CD14-positive monocyte (primary cell): ENCODE measurements at places on chromosomes 4 and X.

DNA sequence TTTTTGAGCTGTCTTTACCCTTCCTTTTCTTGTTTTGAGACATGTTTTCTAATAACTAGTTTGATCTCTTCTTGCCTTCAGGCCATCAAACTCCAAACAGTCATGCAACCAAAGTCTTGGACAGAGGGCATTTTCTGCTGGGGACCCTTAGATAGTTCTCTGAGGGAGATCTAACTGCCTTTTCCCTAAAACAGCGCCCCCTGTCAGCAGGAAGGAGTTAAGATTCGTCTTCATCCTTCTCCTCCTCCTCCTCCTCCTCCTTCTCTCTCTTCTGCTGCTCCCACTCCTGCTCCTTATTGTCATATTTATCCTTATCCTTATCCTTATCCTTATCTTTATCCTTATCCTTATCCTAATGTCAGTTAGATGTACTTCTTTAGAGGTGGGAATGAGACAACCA is 417.2 kb downstream of the TRAM1L1 start:
- no peaks in the 10 kb centered on the region for H3K36me3 ChIP-seq
- no peak for DNase-seq
- no peaks in the 10 kb centered on the region for H3K4me1 ChIP-seq
- H3K27ac ChIP-seq, result no peak overlapping the region

- no peak overlapping the region for H3K4me3 ChIP-seq
- H3K27ac ChIP-seq, result no peak overlapping the region
- H3K27me3 ChIP-seq, result no peaks in the 10 kb centered on the region
Measured at GRCh38 chr4:143642611-143643010, 57.9 kb downstream of the FREM3 start.

DNA sequence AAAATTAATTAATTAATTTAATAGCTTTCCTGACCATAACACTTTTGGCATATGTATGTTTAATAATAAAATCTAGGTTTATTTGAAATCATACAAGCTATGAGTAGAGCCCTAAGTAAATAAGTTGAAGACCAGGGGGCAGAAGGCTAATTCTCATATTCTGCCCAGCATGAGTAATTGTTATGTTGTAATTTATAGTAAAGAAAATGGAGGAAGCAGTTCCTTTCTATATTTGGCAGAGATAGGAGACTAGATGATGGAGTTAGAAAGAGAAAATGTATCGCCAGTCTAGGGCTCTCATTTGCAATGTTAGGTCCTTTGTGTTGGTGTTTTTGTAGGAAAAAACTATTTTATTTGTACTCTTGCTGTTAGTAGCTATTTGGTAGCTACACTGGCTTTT is 89.1 kb downstream of the FNIP2 start:
- H3K27ac ChIP-seq, result no peak overlapping the region
- H3K36me3 ChIP-seq, result peaks cover 68% of the 10 kb centered on the region
- no peak for DNase-seq
- H3K4me3 ChIP-seq, result no peak overlapping the region

DNA sequence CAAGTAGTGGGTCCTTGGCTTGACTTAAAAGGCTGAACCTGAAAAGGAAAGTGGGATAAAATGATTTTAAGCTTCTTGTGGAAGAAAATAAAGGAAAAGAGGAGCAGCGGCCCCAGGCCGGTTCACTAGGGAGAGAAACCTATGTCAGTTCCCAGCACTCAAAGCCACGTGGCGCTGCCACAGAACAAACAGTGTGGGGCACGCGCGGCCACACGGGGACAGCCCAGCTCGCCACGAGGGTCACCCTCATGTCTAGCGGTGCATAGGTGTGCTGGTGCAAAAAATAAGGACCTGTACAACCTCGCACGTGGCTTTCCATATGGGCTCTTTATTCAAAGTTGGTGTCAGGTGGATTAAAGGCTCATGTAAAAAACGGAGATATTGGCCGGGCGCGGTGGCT is 17.1 kb downstream of the MSANTD1 start:
- no peak overlapping the region for H3K27ac ChIP-seq
- no peak overlapping the region for H3K4me3 ChIP-seq
- no peak for DNase-seq
- no peaks in the 10 kb centered on the region for H3K4me1 ChIP-seq
- H3K36me3 ChIP-seq, result no peaks in the 10 kb centered on the region
- H3K27me3 ChIP-seq, result no peaks in the 10 kb centered on the region

GRCh38 chr4:100189820-100190642 is at the start of gene DDIT4L:
Gene DDIT4L (minus strand): TSS chr4:100190468. CDS start chr4:100189983, 485 bp downstream.
- DNase-seq, result no peak
- H3K4me3 ChIP-seq, result peak within 1 kb of the TSS; percentile 72
- no peak within 1 kb of the TSS for H3K27ac ChIP-seq
- H3K36me3 ChIP-seq, result no peaks in the 10 kb centered on the region
- H3K4me1 ChIP-seq, result peaks cover 4% of the 10 kb centered on the region

DNA sequence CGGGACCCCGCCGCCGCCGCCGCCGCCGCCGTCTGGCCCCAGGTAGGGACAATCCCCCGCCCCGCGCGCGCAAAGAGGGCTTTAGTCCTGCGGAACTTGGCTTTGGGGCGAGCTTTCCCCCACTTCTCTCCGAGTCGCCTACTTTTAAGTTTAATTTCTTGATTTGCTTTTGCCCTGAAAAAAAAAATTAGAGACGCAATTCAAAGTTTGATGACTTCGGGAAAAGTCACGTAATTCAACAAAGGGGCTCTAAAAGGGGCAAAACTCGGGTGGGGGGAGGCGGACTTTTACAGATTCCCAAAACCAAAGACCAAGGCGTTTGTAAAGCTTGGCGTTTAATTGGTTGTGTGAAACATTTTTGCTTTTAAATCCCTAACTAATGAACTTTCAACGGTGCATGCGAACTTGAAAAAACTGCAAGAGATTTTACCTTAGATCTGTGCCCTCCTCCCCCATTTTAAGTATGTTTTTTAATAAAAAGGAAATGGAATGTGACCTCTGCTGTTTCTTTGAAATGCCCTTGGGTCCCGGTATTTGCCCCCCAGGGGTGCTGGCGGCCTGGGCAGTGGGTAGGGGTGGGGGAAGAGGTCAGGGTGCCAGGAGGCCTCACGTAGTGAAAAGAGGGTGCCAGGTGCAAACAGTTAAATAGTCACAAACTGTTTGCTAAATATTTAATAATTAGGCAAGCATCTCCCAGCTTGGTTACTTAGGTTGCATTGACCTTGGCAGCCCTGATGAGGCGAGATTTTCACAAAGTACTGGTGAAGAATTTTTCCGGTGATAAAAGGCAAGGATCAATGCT is 209.7 kb downstream of the NWD2 start:
- H3K4me1 ChIP-seq, result peaks cover 16% of the 10 kb centered on the region
- H3K27ac ChIP-seq, result no peak overlapping the region
- no peaks in the 10 kb centered on the region for H3K36me3 ChIP-seq
- DNase-seq, result no peak

DNA sequence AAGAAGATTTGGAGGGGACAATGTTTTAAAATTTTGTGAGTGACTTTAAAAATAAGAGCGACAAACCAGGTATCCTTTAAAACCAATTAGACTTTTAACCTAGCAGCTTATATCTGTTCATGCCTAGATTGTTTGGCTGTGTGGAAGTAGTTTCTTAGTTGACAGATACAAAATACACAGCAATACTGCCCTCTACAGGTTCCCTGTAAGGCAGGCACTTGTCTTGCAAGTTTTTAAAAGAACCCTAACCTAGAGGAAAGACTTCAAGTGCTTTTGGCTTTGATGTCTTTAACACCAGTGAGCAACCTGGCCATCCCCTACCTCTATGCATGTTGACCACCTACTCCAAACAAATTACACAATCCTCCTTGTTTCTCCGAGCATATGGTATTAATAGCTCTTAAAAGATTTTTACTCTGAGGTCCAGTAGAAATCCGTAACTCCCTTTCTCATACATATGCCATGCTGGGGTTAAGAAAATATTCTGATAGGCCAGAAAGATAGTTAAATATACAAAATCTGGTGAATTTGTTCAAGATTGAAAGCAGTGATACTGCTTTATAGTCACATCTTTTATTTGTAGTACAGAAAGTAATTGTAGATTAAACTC is 273.0 kb downstream of the ARHGAP24 start:
- H3K36me3 ChIP-seq, result peaks cover 10% of the 10 kb centered on the region
- peaks cover 20% of the 10 kb centered on the region for H3K4me1 ChIP-seq
- peak; percentile 60 for DNase-seq
- no peak overlapping the region for H3K27ac ChIP-seq
- H3K27me3 ChIP-seq, result no peaks in the 10 kb centered on the region

- no peaks in the 10 kb centered on the region for H3K4me1 ChIP-seq
- peaks cover 63% of the 10 kb centered on the region for H3K36me3 ChIP-seq
- no peak for DNase-seq
- H3K4me3 ChIP-seq, result no peak overlapping the region
- no peak overlapping the region for H3K27ac ChIP-seq
Measured at GRCh38 chrX:48558271-48558670, 16.0 kb upstream of the RBM3 start.

DNA sequence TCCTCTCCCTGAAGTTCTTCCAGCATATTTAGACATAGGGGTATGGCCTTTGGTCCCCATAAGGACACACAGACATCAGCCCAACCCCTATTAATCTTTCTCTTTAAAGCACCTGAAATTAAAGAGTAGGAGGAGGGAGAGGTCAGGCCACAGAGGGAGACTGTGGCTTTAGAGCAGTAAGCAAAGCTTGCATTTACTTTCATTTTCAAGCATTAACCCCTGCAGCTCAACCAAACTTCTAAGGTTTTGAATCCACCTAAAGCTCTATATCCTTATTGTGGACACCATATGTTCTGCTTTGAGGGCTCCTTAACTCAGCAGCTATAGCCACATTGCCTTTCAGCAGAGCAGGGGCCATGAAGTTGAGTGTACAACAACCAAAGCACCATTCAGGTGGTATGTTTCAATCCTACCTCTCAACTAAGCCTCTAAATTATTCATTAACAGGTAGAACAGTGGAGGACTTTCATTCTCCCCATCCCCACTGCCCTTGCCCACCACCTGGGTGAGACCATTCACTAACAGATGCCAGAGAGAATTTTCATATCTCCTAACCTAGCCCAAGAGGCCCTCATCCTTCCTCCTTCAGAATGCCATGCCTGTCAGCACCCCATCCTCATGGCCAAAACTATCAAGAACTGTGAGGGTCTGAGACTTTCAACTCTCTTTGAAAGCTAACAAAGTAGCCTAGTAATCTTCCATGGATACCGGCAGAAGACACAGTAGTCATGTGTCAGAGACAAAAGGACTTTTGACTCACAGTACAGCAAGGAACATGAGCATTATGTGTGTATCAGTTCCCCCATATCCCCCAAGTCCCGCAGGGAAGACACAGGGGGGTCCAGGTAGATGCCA is 20.8 kb downstream of the LIN54 start:
- peak overlapping the region; percentile 25 for H3K4me3 ChIP-seq
- no peaks in the 10 kb centered on the region for H3K36me3 ChIP-seq
- no peaks in the 10 kb centered on the region for H3K27me3 ChIP-seq

DNA sequence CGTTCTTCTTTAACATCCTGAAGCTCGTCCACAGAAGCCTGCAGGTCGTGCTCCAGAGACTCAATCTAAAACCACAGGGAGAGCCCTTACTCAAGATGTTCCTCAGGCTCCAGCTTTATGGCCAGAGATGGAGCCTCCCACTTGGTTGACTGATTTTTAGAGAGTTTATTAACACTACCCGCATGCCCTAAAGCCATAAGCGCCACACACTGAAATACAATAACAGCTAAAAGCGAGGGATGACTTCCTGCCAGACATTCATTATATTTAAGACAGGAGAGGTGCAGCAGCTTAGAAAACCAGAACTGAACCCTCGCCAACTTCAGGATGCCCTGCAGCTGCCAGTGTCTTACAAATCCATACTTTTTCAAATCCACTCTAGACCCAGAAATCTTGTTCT is 42.0 kb downstream of the SOD3 start:
- H3K27ac ChIP-seq, result no peak overlapping the region
- no peak for DNase-seq
- H3K36me3 ChIP-seq, result peaks cover 80% of the 10 kb centered on the region
- H3K4me1 ChIP-seq, result no peaks in the 10 kb centered on the region
- H3K27me3 ChIP-seq, result no peaks in the 10 kb centered on the region
- H3K4me3 ChIP-seq, result no peak overlapping the region

- H3K27me3 ChIP-seq, result no peaks in the 10 kb centered on the region
- H3K4me1 ChIP-seq, result peaks cover 32% of the 10 kb centered on the region
- DNase-seq, result peak; percentile 67
- peak overlapping the region; percentile 60 for H3K4me3 ChIP-seq
- peak overlapping the region; percentile 78 for H3K27ac ChIP-seq
- no peaks in the 10 kb centered on the region for H3K36me3 ChIP-seq
Measured at GRCh38 chrX:129961180-129962083, 21.0 kb upstream of the BCORL1 start.

DNA sequence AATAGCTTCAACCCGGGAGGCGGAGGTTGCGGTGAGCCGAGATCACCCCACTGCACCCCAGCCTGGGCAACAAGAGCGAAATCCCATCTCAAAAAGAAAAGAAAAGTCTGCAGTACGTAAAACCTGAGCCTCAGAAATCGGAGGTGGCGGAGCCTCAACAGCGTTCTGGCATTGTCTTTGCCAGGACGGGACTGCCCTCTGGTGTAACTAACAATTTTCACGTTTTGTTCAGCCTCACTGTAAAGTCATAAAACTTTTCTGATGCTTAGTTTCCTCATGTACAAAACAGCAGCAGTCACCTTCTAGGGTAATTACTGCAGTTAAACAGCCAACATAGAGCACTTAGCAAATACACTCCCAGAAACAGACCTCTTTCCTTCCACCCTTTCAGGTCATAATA is 121.7 kb downstream of the RBM47 start:
- H3K4me3 ChIP-seq, result no peak overlapping the region
- no peaks in the 10 kb centered on the region for H3K27me3 ChIP-seq
- no peaks in the 10 kb centered on the region for H3K36me3 ChIP-seq
- H3K4me1 ChIP-seq, result peaks cover 15% of the 10 kb centered on the region
- peak overlapping the region; percentile 7 for H3K27ac ChIP-seq

- no peaks in the 10 kb centered on the region for H3K27me3 ChIP-seq
- H3K27ac ChIP-seq, result no peak overlapping the region
- no peaks in the 10 kb centered on the region for H3K4me1 ChIP-seq
- no peaks in the 10 kb centered on the region for H3K36me3 ChIP-seq
- H3K4me3 ChIP-seq, result no peak overlapping the region
- DNase-seq, result no peak
Measured at GRCh38 chrX:45912316-45912715, 632.9 kb downstream of the ZNF674 start.

- H3K36me3 ChIP-seq, result no peaks in the 10 kb centered on the region
- no peak overlapping the region for H3K27ac ChIP-seq
- peaks cover 3% of the 10 kb centered on the region for H3K27me3 ChIP-seq
- H3K4me1 ChIP-seq, result peaks cover 27% of the 10 kb centered on the region
- DNase-seq, result peak; percentile 1
- no peak overlapping the region for H3K4me3 ChIP-seq
Measured at GRCh38 chrX:111447298-111447697, 35.3 kb upstream of the DCX start.

DNA sequence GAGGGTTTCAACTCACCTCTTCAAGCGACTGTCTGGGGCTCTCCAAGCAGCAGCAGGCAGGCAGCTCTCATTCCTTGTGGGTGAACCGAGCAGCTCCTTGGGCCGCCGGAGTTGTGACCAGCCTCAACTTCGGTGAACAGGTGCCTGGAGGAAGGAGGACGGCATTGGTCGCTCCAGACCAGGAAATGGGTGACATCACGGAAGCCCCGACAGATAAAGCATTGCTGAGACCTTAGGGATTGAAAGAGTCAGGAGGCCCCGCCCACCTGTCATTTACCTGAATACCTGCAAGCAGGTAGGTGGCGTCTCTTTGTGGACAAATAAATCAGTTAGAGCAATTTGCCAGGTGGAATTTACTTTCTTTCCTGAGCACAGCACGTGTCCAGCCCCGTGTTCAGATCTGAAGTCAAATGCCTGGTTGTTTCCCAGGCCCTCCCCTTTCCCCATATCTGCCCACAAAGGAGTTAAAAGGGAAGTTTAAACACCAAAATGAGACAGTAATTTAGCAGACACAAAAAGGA is at the start of gene LNX1:
Gene LNX1 (minus strand): TSS at position 115 of the 521 bp plus-strand sequence. CDS start 17,484 bp downstream, outside the sequence.
- H3K36me3 ChIP-seq, result no peaks in the 10 kb centered on the region
- no peak within 1 kb of the TSS for H3K27ac ChIP-seq
- H3K27me3 ChIP-seq, result no peaks in the 10 kb centered on the region
- H3K4me1 ChIP-seq, result peaks cover 24% of the 10 kb centered on the region
- peak within 1 kb of the TSS; percentile 62 for H3K4me3 ChIP-seq
